ENCODE measurements at places on chromosomes 11 and 22. TPM values are rescaled to one million over a fixed set of nuclear protein-coding genes. Genes with fewer than 3 reads are reported as not detected.

Gene C1QTNF5
- total RNA-seq, result 53.2 TPM

Gene SCGB1D4
- total RNA-seq, result not detected

Gene ALDH3B2
- not detected for total RNA-seq

Gene FTH1
- 1,512 TPM for total RNA-seq

Gene PGA5
- not detected for total RNA-seq

Gene TIMP3
- 91.9 TPM for total RNA-seq

Gene FAM111B
- total RNA-seq, result 3.8 TPM

Gene GRAMD1B
- 7.2 TPM for total RNA-seq

Measured in articular chondrocyte of knee joint (primary cell).